ENCODE measurements at places on chromosomes 3 and 15.

DNA sequence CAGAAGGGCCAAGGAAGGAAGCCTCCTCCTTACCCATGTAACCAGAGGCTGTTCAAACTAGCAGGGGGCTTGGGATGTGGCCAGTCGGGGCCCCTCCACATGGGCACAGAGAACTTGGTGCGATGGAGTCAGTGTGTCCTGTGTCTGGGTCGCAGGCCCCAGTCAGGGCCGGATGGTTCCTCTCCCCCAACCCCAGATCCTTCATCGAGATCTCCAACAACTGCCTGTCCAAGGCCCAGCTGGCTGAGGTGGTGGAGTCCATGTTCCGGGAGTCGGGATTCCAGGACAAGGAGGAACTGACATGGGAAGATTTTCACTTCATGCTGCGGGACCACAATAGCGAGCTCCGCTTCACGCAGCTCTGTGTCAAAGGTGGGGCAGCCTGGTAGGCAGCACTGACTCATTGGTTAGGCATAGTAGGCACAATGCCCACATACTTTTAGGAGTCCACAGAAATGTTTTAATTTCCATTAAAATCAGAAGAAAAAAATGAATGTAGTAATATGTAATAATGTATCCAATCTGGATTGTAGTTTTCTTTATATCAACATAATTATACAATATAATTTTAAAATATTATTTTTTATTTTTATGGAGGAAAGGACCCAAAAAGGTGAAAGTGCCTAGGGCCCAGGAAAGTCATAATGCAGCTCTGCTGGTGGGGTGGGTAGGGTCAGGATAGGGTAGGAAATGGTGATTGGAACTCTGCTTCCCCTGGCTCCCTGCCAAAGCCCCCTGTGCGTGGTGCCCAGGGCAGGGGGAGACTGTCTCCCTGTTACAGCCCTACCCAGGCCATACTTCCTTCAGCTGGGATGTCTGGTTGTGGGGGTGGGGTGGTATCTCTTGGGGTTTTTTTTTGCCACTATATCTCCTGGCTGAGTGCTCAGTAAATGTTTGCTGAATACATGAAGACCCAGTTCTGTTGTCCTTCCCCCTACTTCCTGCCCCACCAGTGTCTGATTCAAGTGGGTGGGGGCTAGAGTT is 18.6 kb downstream of the DUOX1 start:
- DNase-seq = no peak

DNA sequence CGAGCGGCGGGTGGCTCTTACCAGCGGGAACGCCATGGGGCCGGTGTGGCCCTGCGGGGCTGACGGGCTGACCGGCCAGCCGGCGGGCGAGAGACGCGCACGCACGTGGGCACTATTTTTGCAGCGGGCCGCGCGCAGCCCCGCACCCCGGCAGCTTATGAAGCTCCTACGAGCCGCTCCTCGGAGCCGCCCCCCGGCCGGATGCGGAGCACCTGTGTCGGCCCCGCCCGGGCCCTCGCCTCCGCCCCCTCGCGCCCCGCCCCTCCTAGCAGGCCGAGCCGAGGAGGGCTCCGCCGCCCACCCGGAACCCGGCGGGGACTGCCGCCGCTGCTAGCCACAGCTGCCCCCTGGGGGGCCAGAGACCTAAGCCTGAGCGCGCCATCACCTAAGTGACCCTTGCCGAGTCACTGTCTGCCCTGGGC is 683 bp upstream of the CPEB1 start:
- peak; percentile 65 for DNase-seq

GRCh38 chr3:178382449-178383061 is 153.7 kb upstream of the KCNMB2 start:
- DNase-seq = no peak

DNA sequence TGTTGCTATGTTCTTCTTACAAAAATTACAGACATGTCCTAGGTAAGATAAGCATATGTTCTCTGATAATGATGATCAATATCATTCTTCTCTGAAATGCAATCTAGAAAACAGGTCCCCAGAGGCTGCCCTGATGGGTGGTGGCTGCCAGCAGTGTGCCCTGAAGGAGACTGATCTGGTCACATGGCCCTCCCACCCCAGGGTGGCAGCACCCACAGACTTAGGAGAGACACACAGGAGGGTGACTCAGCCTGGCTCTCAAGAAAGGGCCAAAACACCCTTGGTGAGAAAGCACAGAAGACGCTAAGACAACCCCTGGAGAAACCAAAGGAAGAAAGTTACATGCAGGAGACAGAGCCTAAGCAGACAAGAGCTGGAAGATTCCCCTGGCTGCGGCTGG is 203.7 kb downstream of the TJP1 start:
- DNase-seq = no peak

GRCh38 chr15:38308797-38309196 is 56.2 kb downstream of the SPRED1 start:
- no peak for DNase-seq

GRCh38 chr15:33055962-33056361 is 138.6 kb downstream of the FMN1 start:
- DNase-seq = no peak

DNA sequence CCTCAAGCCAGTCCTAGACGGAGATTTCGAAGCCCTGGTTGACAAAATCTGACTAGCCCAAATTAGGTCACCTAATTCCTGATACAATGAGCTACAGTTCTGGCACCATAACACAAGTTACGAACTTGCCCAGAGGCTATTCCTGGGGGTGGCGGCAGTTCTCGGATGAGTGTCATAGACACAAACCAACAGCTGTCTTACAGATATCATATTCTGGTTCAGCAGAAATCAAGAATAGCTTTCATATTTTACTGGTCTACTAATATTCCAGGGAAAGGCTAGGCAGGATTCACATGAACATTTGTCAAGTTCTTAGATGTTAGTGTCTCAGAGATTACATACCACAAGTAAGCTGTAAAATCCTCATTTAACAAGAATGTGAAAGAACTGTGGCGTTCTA is 8.8 kb downstream of the ANAPC13 start:
- DNase-seq = no peak

DNA sequence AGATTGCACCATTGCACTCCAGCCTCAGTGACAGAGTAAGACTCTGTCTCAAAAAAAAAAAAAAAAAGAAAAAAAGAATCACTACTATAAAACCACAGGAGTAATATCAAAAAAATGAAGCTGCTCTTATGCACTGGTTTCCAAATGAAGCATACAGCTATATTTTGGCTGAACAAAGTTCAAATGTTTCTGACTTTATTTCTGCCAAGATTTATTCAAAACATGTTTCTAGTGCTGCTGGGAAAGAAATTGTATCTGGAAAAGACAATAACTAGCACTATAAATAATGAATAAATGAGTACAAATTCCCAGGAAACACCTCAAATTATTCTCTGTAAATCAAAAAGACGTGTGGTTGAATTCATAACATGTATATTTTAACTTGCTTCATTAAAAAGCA is 102.5 kb upstream of the MME start:
- DNase-seq = no peak

GRCh38 chr3:33044676-33045075 is 52.3 kb downstream of the GLB1 start:
- no peak for DNase-seq

DNA sequence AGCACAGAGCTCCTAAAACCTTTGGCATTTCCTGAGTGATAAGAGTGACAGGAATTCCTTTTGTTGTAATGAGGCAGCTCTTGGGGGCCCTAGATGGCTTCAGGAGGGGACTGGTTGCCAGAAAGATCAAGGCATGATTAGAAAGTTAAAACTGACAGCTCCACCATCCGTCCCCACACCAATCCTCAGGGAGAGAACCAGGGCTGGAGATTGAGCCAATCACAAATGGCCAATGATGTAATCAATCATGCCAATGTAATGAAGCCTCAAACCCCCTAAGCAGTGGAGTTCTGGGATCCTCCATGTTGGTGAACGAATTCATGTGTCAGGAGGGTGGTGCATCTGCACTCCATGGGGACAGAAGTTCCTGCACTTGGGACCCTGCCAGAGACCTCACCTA is 265.1 kb downstream of the OCA2 start:
- DNase-seq = no peak

DNA sequence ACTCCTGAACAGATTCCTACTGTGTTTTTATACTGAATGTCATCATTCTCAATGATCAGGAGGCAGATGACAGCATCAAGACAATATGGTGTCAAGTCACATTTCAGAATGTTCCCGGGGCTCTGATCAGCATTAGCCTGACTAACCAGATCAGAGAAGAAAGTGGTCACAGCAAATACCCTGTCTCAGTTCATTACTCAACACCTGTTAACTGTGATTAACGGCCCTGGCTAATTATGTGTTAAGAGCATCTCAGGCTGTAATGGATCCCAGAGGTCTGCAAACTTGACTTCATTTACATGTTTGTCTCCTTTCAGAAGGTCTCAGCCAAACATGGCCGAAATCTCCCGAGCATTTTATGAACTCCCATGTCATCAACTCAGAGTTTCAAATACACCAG is 833.7 kb downstream of the FHIT start:
- DNase-seq = peak; percentile 13

GRCh38 chr3:76561494-76562236 is 478.2 kb upstream of the ROBO2 start:
- no peak for DNase-seq

GRCh38 chr3:124832782-124833709 is 54.1 kb downstream of the ITGB5 start:
- DNase-seq = no peak

- DNase-seq = no peak
These were observed 39.6 kb downstream of the CLDN11 start for GRCh38 chr3:170458285-170458684.

DNA sequence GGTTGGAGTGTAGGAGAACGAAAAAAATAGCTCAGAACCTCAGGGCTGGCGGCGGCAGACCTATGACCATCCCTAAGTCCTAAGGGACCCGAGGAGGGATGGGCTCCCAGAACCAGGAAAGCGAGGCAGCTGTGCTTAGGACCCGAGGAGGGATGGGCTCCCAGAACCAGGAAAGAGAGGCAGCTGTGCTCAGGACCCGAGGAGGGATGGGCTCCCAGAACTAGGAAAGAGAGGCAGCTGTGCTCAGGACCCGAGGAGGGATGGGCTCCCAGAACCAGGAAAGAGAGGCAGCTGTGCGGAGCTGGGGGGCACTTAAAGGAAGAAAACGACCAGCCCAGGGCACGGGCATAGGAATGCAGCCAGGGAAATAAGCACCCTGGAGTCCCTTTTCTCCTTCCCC is 125.0 kb upstream of the DLG1 start:
- no peak for DNase-seq

- no peak for DNase-seq
These were observed 217.2 kb upstream of the UMPS start for GRCh38 chr3:124512881-124513609.

DNA sequence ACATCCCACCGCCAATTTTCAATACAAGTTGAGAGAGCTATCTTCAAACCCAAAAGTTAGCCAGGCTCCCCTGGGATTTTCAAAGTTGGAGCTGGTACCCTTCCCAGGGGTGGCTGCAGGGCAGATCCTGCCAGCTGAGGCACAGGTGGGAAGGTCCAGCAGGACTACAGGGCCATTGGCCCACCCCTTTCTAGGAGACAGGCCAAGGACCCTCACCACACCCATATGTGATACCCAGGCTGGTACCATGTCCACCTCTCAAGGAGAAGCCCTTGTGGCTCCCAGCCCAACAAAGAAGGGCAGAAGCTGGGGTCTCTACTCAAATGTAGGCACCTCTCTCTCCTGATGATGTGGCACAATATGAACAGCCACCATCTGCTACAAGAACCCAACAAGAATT is 8.0 kb downstream of the POC1A start:
- no peak for DNase-seq

DNA sequence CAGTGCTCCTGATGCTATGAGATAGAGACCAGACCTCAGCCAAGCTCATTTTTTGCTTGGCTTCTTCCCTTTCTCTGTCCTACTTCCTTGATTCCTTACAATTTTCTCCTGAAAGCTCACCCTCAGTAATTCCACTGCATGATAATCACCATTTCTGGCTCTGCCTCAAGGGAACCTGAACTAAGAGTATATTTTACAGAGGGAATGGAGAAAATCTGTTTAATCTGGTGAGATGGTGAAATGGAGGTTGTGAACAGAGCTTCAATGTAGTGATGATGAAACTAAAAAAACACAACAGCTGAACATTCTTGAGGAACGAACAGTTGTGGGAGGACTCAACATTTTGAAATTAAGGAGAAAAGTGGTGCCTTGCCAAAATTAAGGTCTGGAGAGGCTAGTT is 16.3 kb downstream of the HHLA2 start:
- no peak for DNase-seq

DNA sequence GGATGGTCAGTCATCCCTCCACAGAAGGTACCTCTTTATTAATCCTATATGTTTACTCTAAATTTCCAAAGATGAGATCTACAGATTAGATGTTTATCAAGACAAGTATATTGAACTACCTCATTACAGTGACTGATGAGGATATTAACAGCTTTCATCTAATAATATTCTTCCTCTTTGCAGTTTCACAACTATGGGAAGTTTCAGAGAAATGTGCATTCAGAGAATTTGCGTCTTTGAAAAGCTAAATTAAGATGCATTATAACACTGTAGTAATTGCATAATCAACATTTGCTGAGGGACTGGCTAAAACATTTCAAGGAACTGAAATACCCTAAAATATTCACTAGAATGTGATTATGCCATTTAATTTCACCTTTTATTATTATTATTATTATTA is 46.7 kb downstream of the MCF2L2 start:
- DNase-seq = no peak

DNA sequence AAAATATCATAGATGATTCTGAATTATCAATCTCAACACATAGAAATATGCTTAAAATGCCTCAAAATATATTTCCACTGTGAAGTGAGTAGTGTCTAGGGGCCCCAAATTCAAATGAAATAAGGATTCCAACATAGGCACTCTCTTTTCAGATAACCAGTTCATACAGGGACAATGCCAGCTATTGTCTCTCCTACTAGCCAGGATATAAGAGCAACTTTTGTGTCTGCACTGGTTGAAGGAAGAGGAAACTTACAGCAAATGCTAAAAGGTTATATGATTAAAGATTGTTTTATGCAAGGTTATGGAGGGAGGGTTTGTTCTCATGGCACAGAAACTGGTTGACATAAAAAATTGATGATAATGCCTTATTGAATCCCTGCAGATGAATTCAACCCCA is 579.4 kb upstream of the ALCAM start:
- DNase-seq = no peak

- no peak for DNase-seq
These were observed 1010.1 kb downstream of the ROBO1 start for GRCh38 chr3:78757731-78758130.

DNA sequence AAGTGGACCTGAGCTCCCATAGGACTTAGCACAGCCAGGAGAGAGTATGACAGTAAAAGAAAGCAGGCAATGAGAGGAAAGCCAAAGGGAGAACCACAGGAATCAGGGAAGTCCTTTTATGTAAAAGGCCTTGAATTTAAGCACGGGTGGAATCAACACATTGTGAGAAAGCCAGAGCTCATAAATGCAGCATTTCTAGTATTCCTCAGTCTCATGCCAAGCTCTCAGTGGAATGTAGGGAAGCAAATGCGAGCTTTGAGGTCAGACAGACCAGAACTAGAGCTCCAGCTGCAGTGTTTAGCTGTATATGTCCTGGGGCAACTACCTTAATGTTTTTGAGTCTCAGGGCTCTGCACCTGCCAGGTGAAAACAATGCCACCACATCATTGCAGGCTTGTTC is 132.1 kb upstream of the TRIM42 start:
- no peak for DNase-seq

- no peak for DNase-seq
These were observed 16.6 kb upstream of the MRPS22 start for GRCh38 chr3:139327231-139327630.

GRCh38 chr15:50765195-50765967 is at the start of gene SPPL2A:
Gene SPPL2A, minus strand, starts transcription at chr15:50765706. Its CDS starts 173 bp downstream, at chr15:50765533.
- DNase-seq = peak; percentile 80

- DNase-seq = no peak
These were observed 72.9 kb upstream of the MNS1 start for GRCh38 chr15:56537881-56538280.

All from nephron progenitor cell (in vitro differentiated cells).